ENCODE measurements at places on chromosomes 6 and 20.

- DNase-seq: no peak
These were observed 97.6 kb downstream of the FAM50B start for GRCh38 chr6:3946778-3947177.

DNA sequence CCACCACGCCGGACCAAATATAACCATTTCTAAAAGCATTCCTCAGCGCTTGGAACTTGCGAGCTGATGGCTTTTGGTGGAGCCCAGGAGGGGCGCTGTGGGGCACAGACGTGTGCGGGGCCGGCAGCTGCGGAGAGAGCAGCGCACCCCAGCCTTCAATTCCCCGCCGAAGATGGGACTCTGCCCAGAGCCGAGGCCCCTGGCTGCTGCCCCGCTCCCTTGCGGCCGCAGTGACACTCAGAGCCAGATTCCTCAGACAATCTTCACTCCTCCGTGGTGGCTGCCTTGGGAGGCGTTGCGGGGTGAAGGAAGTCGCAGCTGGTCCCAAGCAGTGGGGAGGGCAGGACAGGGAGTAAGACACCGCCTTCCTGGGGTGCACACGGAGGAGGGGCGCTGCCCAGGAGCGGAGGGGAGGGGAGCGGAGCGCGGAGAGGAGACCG is 87.7 kb downstream of the TMEM242 start:
- DNase-seq: no peak

GRCh38 chr6:158041370-158041769 is 59.7 kb downstream of the SYNJ2 start:
- no peak for DNase-seq

DNA sequence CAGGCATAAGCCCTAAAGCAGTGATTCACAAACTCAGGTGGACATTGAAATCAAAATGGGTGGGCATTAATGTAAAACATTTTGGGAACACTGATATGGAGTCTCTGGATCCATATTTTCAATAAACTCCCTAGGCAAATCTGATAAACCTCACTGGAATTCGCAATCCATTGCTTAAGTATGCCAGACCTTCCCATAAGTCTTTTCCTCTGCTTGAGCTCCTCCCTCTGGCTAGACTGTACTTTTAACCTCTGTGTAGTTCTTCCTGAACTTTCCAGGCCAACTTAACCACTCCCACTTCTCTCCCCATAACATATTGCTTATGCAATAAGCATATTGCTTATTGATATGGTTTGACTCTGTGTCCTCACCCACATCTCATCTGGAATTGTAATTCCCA is 629.7 kb upstream of the IMPG1 start:
- no peak for DNase-seq
